Upper lobe of left lung (tissue), 6 donors: ENCODE measurements at places on chromosomes 7 and 10. TPM values are rescaled to one million over a fixed set of nuclear protein-coding genes. Genes with fewer than 3 reads are reported as not detected.

NRAP gene
- total RNA-seq: not detected

ATOH7 gene
- not detected for total RNA-seq

C10orf62 gene
- not detected for total RNA-seq

ABCB1 gene
- total RNA-seq: 4.2 TPM

PHF14 gene
- 22.3 TPM for total RNA-seq

MCM10 gene
- 0.49 TPM for total RNA-seq

FFAR4 gene
- total RNA-seq: 18.1 TPM

- DNase-seq: no peak
Measured at GRCh38 chr7:106047818-106048705, 64.0 kb downstream of the SYPL1 start.

DNA sequence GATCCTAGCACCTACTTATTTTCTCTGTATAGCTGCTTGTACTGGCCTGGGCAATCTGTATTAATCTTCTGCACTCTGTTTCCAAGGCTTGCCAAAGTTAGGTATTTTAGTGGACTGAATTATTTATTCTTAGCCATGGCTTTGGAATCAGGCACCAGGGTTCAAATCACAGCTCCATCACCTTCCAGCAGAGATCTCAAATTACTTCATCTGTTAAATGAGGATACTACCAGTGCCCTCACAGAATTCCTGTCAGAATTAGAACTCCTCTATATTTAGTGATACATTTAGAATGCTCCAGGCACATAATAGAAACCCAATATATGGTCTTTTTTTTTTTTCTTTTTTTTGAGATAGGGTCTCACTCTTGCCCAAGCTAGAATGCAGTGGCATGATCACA lies 17.6 kb downstream of the ARMH3 start:
- DNase-seq: no peak

DNA sequence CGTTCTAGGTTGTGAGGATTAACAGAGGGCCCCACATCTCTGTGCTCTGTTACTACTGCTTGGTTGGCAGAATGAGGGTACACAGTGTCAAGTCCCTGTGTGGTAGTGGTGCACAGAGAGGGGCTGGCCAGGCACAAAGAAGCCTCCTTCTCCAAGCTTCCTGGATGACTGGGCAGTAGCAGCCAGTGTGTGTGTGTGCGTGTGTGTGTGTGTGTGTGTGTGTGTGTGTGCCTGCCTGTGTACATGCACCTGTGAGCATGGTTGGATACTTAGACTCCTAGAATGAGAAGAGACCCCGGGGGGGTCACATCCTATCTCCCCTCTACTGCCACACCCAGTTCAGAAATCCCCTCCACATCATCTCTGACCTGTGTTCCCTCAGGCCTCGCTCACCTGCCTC lies 146.7 kb upstream of the UNC5B start:
- DNase-seq: no peak

GRCh38 chr10:5895804-5896203 lies 5.8 kb downstream of the FBH1 start:
- no peak for DNase-seq

DNA sequence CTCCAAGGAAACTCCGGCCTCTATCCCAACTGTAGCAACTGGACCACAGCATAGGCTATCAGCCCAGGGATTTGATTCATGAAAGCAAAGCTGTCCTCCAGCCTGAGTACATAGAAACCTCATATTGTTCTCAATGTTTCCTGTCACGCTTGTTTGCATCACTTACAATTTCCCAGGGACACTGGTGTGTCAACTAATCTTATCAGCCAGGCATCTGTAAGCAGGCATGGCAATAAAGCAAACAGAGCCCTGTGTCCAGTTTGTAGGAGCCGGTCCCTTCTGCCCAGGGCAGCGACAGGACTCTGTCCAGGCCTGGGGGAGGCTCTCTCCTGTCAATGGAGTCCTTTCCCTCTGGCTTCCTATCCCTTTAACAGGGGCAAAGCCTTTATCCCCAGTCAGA lies 23.0 kb upstream of the CDHR3 start:
- no peak for DNase-seq

DNA sequence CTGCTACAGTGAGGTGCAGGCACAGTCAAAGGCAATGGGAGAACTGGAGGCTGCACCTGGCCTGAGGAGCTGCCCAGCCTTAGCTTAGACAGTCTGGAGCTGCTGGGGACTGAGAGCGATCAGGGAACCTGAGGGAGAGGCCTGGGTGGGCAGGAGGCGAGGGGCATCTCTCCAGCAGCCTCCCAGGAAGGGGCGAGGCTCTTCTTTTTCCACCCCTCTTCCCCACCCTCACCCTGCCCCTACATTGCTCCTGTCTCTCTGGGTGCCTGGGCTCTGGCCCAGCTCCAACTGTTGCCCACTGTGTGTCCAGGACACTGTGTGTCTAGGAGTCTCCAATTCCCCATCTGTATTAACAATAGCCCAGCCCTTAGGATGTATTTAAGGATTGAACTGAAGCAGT lies 36.9 kb downstream of the TBATA start:
- DNase-seq: no peak

DNA sequence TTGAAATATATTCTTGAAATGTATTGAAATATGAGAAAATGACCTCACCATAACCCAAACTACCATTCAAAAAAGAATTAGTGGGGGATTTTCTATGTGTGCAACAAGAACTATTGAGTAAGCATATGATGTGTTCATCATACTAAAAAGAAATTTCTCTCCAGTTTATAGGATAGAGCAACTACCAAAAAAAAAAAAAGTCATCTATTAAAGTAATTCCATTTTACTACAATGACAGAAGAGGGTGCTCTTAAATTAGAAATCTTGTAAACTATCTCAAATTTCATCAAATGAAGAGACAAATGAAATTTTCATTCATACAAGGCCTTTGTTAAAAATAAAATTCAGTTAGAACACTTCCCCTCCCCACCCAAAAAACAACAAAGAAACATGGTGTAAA lies 195.4 kb upstream of the PLXDC2 start:
- DNase-seq: no peak

DNA sequence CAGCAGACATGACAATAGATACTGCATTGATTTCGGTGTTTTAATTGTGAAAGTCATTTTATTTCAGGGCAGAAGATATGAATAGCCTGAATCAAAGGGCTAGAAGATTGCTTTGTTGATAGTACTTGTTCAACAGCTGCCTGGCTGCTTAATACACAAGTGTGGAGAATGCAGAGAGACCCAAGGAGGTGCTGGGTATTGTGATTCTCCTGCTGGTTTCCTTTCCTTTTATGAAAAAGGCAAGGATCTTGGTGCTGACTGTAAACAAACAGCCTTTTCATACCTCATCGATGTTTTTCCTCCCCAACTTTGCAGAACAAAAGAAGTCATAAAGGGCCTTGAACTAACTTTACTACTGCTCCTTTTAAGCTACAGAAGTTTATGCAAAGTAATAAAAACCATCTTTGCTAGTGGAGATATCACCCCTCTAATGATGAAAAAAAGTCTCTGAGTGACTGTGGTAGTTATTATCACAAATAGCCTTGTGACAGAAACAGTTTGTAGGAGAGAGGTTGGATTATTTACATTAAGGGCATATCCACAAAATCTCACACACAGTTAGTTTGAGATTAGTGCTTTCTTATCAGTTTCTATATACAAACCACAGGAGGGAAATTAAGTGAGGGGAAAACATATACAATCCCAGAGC lies 800.0 kb downstream of the LRMDA start:
- DNase-seq: no peak

DNA sequence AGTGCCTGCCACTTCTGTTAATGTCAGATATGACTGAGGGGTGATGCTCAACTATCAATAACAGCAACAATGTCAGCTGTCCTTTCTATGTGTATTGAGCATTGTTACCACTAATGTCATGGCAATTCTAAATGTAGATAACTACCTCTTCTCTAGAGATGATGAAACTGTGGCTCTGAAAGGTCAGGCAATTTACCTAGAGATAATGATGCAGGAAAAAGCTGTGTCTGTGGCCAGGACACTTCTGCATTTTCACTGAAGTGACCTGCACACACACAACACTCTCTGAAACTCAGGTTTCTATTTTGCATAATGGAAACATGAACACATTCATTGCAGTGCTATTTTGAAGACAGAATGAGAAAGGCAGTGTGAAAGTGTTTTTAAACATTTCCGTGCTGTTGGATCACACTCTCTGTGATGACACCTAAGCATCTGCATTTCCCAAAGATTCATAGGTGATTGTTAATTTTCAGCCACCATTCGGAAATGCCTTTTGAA lies 148.2 kb downstream of the KCND2 start:
- no peak for DNase-seq

DNA sequence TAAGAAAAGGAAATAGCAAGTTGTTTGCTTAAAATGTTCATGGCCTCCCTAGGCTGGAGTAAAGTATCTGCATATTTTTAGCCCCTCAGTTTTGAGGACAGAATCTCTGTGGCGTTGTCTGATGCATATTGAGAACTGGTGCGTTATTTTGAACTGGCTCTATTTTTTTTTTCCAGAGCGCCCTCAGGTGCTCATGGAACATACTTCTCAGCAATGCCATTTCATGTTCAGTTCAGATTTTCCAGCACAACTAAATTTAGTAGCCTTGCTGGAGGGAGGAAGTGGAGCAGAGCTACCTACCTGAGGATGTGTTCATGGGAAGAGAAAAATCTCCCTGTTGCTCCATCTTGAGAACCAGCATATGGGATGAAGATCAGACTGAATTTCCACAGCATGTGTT lies 870.5 kb downstream of the LRMDA start:
- no peak for DNase-seq

GRCh38 chr7:116315293-116315692 lies 105.0 kb downstream of the TES start:
- DNase-seq: no peak

DNA sequence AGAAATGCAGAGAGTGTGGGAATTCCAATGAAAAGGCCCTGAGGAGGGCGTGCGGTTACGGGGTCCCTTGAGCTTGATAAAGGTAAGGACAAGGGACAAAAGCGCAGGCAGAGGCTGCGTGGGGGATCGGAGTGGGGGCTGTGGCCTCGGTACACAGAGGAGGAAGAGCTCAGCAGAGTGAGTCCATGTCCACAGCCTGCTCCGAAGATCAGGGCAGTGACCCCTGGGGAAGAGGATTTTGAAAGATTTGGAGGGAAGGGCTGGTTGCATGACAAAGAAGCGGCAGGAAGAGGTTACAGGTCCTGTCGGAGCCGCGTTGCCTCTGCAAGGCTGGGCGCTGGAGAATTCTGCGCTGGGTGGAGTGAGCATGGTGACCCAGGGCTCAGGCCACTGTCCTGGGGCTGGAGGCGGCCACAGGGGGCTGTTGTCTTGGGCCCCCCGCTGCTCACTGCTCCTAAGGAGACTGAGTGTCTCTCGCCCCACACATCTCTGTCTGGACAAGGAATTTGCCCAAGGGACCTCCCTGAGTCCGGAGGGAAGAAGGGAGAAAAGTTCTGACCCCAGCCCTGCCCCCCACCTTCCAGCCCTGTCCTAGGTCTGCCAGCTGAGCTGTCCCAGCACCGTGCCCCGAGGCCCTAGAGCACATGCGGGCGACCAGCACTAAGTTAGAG lies 69.8 kb upstream of the INSIG1 start:
- DNase-seq: no peak

DNA sequence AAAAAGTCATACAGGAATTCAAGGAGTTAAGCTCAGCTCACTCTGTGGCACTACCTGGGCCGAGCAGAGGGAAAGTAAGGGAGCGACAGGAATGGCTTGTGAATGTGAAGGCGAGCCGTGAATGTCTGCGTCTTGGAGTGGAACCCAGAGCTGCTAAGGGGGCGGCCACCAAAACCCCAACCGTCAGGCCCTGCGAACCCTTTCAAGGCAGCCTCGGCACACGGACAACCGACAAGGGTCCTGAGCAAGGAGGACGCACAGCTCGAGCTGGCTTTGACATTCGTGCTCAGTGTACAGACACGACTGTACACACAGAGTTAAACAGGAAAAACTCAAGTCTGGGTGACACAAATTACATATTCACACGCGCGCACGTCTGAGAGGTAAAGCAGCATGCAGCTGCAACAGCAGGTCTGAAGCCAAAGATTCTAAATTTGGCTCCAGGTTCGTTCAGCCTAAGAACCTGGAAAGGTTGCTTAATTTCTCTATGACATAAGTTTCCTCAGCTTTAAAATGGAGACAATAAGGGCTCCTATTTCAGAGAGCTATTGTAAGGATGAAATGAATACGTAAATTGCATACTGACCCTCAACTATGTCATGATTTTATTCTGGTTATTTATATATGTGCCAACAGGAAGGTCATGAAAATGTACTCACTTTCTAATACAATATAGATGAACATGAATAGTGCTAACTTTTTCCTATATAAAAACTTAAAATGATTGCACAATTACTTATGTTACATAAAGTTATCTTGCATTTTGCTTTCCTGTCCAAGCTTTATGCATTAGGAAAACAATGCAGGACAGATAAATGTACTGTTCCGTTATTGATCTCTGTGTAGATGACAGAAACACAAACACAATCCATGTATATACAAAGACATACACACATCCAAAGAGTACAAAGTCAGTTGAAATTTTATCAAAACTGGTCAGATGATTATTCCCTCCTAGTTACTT lies 192.9 kb downstream of the ZMYND11 start:
- DNase-seq: no peak
